ENCODE measurements at places on chromosomes 5 and 9.

GRCh38 chr5:35324679-35325078, 94.4 kb upstream of the PRLR start:
- no peak for DNase-seq

DNA sequence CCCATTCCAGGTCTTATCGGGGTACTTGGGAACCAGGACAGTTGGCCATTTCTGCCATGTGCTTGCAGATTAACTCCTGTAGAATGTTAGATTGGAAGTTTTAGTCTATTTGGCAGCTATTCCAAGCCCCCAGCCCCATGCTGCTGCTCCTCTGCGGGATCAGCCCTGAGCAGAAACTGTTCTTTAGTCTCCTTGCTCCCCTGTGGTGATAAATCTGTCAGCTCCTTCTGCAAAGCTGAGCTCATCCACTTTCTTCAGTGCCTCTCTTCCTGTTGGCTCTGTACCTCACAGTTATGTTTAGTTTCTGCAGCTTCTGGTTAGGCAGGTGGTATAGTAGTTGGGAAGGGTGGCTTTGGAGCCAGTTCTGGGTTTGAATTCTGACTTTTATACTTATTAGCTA, 170.4 kb downstream of the GRIA1 start:
- no peak for DNase-seq

DNA sequence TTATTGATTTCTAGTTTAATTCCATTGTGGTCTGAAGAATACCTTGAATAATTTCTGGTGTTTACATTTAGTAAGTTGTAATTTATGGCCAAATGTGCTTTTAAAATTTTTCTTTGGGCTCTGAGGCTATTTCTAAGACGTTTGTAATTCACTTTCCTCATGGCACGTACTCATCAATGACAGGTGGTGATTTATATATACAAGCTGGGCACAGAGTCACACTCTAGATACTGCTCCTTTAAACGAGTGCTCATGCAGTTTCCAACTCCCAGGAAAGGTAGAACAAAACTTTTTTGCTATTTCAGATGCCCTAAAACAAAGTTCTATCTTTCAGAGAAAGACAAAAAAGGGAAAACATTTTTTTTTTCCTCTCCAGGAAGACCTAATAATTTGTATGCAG, 146.9 kb downstream of the AUH start:
- no peak for DNase-seq

DNA sequence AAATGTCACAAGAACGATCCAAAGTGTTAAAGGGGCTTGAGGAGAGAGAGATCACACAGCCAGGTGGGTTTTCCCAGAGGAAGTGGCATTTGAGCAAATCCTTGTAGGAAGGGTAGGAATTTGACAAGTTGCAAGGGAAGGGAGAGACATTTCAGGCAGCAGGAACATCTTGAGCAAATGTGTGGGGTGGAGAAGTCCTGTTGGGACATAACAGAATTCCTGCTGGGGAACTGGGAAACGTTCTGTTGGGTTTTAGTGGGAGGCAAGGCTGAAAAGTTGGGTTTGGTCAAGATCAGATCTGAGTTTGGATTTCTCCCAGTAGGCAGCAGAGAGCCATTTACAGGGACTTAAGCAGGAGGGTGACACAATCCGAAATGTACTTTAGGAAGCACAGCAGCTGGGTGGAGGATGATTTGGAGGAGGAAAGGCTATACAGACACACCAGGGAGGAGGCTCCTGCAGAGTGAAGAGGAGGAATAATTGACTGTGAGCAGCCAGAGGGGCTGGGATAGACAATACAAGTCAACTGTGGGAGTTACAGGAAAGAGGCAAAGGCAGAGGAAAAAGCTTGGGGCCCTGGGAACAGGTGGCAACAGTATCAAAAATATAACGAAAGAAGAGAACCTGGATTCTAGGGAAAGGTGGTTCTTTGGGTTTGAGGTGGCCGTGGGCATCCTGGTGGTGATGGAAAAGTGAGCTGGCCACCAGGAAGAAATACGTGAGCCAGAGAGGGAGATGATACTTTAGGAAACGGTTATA, 3.1 kb upstream of the ZSWIM6 start:
- no peak for DNase-seq

DNA sequence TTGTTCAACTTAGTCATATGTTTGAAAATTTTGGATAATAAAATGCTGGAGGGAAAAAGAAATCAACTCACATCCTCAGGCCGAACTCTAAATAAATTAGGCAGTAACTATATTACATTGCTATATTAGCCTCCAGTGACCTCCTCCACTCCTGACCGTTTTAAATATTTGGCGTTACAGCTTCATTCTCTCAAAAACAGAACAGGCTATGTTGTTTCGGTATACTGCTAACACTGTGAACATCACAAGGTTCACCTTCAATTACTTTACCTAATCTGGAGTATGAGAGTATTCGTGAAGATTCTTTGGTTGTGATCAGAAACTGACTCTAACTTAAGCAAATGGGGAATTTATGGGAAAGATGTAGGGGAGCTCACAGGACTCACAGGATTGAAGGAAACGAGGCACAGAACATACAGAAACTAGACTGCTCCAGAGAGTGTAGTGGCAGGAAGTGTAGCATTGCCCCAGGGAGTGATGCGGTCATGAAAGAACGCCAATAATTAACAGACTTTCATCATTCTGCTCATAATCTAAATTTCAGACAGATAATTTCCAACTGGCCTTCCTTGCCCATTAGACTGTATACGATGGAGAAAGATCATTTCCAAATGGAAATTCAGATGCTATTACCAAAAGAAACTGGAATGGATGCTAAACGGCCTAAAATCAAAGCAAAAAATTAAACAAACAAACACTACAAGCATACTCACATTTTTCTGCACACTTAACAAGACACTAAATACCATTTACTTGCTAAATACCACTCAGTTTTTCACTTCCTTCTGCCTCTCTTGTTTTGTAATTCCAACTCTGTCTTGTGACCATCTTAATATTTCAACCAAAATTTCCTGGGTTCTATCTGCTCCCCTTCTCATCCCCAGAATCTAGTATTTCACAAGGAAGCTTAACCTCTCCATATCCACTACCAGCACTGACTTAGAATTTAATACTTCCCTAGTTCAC, 110.1 kb upstream of the LPAR1 start:
- DNase-seq: peak; percentile 11

GRCh38 chr5:62005551-62005950, 300.5 kb upstream of the KIF2A start:
- peak; percentile 38 for DNase-seq

DNA sequence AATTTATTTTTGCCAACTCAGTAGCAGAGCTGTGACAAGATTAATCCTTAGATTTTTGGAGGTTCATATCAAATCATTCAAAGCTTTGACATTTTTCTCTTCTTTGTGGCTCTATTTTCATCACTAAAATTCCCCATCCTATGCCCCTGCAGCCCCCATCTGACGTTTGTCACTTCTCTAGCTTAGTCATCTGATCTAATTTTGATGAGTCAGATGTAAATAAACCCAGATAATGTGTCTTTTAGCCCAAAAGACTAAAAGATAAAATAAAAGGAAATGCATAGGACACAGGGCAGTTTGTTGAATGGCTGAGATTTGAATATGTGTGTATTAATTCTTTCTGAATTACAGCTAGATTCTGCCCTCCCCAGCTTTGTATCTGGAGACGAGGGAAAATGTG, 897 bp upstream of the HSPB3 start:
- DNase-seq: no peak

DNA sequence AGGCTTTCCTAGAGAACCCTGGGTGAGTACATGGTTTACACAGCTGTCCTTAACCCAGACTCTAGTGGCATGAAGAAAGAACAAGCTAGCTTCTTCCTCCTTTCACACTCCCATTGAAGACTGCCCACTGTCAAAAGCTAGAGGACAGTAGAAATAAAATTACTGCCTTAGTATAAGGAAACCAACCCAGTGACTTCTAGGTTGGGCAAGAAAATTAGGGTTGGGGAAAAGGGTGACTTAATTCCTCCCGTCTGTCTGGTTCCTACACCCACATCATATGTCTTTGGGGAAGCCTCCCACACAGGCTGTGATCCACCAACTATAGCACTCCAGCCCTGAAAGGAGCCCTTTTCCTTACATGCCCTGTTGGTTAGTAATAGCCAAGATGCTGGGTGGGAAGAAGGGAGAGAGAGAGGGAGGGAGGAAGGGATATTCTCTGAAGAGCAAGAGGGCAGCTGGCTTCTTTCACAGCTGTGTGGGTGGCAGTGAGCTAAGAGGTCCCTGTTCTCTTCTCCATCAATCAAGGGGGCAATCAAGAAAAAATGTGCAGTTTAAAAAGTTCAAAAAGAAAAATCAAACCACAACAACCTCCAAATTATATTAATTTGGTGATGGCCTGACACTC, 21.7 kb downstream of the HBEGF start:
- no peak for DNase-seq

GRCh38 chr5:35956429-35956828, 18.0 kb upstream of the CAPSL start:
- DNase-seq: peak; percentile 50

GRCh38 chr5:139742173-139742903, 53.3 kb upstream of the PSD2 start:
- no peak for DNase-seq

- peak; percentile 35 for DNase-seq
These were observed 158.1 kb downstream of the SLC25A46 start for GRCh38 chr5:110896901-110897300.

GRCh38 chr5:127419683-127420257, 97.7 kb upstream of the PRRC1 start:
- DNase-seq: no peak

DNA sequence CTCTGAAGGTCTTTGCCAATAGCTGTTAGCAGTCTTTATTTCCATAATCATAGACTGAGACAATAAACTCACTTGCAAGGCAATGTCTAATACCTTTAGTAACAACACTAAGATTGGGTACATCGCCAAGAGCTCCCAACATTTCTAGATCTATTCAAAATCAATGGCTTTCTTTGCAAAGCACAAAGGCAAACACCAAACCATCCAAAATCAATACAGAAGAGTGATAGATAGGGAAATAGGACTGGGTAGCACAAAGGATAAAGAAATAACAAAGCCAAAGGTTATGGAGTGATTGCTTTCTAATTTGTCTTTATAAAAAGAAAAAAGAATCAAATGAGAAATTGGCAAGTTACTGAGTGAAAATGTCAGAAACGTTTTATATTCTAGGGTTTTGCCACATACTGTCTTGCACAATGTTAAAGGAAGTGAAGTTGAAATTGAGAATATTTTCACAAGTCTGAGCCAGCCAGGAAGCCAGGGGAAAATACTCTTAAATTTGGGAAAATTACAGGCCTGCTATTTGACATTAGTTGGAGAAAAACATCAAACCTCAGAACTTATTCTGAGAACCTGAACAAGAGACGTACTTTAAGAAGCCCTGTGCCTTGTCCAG, 53.3 kb upstream of the LHFPL2 start:
- no peak for DNase-seq

DNA sequence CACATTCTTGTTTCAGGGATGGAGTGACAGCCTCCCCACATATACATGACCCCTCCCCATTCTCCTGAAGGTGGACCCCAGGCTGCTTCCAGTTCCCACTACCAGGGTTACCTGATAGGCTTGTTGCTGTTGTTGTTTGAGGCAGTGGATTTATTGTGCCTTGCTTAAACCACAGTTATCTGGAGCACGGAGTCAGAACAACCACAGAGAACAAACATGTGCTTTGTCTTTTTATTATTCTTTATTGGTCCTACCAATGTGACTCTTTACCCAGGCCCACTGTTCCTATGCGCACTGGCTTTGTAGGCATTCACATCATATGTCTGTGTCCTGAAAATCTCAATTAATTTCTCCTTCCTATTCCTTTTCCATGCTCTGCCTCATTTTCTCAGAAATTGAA, 41.2 kb upstream of the IPPK start:
- no peak for DNase-seq

DNA sequence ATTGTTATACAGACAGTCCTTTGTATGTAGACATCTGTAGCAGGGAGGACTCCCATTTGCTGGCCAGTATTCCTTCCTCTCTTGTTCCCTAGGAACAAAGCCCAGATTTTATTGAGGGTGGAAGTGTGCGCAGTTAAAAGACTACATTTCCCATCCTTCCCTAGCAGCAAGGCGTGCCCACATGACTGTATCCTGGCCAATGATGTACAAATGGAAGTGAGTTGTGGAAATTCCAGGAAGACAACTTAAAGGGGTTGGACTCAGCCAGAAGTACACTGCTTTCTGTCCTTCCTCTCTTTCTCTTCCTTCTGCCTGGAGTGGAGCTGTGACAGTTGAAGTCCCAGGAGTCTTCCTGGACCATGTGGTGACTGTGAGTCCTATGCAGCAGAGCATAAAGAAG, 89.0 kb downstream of the HRH2 start:
- DNase-seq: peak; percentile 28

DNA sequence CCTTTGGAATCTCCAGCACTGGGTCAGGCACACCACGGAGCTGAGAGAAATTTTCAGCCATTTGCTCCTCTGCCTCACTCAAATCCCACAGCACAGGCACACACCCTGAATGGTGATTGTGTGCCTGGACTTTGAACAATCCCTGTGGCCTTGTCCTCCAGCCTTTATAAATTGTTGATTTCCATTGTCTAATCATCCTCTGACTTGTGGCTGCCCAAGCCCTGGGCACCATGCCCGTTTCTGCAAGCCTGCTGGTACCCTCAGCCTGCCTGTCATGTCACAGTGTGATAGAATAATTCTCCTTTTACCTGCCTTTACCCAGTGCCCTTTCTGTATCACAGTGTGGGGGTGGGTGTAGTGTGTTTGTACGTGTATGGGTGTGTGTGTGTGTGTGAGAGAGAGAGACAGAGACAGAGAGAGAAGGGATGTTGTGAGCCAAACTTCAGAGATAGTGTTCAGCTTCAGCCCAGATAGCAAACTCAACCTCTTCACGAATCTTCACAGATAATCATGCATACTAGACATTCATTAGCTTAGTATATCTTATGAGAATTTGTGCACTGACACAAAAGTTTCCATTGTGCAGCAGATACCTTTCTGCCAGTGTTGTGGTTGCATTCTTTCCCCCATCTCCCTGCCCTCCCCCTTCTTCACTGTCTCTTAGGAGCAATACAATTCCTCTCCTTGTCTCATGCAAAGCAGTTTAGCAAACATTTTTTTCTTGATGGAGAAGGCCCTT, 27.8 kb upstream of the SLC44A1 start:
- DNase-seq: peak; percentile 9

DNA sequence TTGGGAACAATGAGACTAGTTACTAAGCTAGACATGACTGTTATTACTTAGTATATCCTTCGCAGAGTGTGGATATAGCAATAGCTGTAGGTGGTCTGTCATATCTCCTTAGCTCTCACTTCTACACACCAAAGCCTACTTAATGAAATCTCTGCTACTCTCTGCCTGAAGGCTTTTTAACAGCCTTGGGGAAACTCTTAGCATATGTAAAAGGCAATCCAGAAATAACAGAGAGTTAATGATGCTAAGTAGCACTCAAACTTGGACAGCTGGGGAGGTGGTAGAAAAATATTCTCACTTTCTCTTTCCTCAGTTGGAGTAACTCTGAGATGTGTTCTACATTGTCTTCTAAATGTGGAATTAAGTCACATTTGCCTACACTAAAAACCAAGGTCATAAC, 30.2 kb upstream of the C6 start:
- DNase-seq: no peak

DNA sequence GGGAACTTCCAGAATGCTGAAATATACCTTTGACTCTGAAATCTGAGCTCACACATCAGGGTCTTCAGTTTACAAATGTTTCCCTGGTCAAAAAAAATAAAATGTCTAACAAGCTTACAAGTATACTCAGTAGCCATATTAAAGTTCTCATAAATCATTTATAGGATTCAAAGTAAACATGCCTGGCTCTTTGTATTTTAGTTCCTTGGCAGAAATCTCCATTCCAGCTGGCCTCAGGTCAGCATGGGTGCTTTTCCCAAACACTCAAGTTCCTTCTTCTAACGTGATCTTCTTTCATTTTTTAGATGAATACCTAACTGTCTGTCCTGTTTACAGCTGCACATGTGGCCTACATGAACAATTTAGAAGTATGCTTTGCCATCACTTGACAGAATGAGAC, 263.2 kb downstream of the GAS1 start:
- no peak for DNase-seq

Data from mammary epithelial cell (primary cell).